GM12891 (cell line): ENCODE measurements at places on chromosomes 1 and 21.

DNA sequence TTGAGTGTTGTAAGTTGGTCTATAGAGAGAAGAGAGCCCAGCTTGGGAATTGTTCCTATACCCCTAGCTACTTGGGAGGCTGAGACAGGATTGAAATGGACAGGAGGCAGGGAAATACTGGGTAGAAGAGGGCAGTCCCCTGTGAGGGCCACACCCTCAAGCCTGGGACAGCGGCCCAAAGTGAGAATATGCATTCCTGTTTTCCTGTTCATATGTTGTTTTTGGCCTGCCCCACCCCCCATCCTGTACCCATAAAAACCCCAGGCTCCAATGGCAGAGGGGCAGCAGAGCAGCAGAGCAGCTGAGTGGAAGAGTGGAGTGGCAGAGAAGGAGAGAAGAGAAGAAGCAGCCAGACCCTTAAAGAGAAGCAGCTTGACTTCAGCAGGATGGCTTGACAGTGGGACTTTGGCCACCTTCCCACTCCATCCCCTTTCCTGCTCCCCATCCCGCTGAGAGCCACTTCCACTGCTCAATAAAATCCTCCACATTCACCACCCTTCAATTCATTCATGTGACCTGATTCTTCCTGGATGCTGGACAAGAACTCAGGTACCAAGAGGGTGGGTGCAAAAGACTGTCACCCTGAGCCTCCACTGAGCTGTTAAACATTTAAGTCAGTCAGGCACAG, 70.6 kb upstream of the PUM1 start:
- DNase-seq, result no peak

- DNase-seq, result no peak
These were observed 80.1 kb downstream of the STUM start for GRCh38 chr1:226628612-226629155.

- peak; percentile 49 for DNase-seq
These were observed 180.3 kb downstream of the DISC1 start for GRCh38 chr1:231806623-231807495.

DNA sequence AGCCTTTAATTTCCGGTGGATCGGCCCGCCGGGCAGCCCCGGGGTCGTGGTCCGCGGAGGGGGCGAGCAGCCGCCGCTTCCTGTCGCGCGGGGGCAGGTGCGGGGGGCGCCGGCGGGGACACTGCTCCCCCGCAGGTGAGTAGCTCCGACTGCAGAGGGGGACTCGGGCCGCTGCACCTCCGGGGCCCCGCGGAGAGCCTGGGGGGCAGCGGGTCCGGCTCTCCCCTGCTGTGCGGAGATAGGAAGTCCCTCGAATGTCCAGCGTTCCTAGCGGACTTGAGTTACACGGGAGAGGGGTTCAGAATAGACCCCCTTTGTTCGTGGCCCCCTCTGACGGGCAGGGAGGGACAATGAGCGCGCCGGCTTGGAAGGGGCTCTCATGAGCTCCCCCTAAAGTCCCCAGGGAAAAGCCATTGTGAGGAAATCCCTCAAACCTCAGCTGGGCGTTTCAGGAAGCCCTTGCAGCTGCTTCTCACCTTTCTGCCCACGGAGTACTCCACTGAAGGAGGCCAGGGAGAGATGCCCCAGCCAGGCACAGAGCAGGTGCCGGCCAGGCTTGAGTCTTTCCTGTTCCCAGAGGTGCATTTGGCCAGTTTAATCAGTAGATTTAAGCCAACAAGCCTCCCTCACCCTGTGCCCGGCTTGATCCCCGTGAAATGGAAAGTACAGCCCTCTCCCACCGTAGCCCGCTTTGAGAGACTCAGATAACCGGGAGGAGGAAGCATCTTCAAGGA, 925 bp downstream of the PDE9A start:
- no peak for DNase-seq

- DNase-seq, result no peak
These were observed 25.8 kb upstream of the PPT1 start for GRCh38 chr1:40122855-40123254.

- no peak for DNase-seq
These were observed 32.0 kb downstream of the DNAJC6 start for GRCh38 chr1:65341381-65341780.

GRCh38 chr1:173020138-173020750, 30.5 kb downstream of the TNFSF18 start:
- DNase-seq, result no peak
